Lower leg skin (tissue), 4 donors: ENCODE measurements at places on chromosomes 2 and 18. TPM values are rescaled to one million over a fixed set of nuclear protein-coding genes. Genes with fewer than 3 reads are reported as not detected.

Gene IL36B
- total RNA-seq = 9.5 TPM

Gene SERPINB3
- 66.5 TPM for total RNA-seq

GRCh38 chr2:47266939-47267710, 112.0 kb upstream of the STPG4 start:
- DNase-seq = no peak

Gene SMYD1
- not detected for total RNA-seq

Gene WNT10A
- total RNA-seq = 10.0 TPM

Gene ASB1
- 17.2 TPM for total RNA-seq

Gene MEP1B
- not detected for total RNA-seq

Gene ITGB6
- 6.1 TPM for total RNA-seq

DNA sequence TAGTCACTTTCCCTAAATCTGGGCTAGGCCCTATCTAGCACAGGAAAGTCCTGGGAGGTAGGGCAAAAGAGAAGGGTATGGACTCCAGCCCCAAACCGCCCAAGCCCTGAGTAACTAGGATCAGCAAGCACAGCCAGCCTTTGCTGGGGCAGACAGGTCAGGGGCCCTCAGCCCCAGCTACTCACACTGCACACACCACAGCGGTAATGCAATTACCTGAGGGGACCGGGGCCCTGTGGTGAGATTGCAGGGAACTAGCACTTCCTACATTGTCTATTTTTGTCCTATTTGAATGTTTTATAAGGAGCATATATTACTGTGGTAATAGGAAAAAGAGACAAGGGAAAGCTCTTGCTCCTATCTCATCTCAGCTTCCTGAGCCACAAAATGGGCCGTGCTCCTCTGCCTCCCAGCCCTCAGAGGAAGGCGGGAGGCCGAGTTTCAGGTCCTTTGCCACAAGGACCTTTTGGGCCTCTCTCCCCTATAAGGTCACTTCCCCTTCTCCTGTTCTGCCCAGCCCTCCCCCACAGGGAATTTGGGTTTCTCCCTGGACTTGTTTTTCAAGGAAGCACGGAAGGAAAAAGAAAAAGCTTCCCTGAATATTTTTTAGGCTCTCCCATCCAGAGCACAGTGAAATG, 20.5 kb downstream of the RAB11FIP5 start:
- no peak for DNase-seq

GRCh38 chr2:217859926-217860325, 142.9 kb downstream of the TNS1 start:
- no peak for DNase-seq

Gene LYG2
- total RNA-seq = not detected

GRCh38 chr18:21900605-21901352, 160.2 kb downstream of the MIB1 start:
- no peak for DNase-seq

DNA sequence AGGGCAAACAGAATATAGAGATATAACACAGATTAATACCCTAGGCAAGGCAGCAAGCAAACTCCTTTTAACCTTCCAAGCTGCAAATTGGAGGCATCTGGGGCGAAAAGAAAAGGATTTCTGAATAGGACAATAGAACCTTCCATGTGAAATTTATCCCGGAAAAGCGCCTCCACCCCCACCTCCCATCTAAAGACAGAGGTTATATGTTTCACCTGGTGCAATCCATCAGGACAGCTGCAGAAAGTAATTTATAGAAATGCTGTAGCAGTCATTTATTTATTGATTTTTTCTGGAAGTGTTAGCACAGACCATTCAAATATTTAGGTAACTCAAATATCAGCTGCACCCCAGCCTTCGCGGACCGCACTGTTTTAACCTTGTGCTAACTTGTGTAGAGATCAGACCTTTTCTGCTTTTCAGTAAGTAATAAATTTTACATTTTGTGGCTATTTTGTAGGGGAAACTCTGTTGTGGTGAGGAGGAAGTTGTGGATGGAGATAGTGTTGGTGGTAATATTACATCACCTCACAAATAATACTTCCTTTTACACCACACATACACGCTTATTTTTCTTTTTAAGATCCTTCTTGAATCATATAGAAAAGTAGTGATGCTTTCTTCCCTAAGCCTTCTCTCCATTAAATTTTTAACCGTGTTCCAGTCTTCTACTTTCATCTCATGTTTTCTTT, 919.3 kb upstream of the CDH2 start:
- DNase-seq = no peak

- peak; percentile 59 for DNase-seq
These were observed 14.0 kb downstream of the INPP5D start for GRCh38 chr2:233074106-233074505.

Gene PAIP2B
- total RNA-seq = 20.1 TPM

- no peak for DNase-seq
These were observed 52.9 kb downstream of the REL start for GRCh38 chr2:60934165-60934722.

DNA sequence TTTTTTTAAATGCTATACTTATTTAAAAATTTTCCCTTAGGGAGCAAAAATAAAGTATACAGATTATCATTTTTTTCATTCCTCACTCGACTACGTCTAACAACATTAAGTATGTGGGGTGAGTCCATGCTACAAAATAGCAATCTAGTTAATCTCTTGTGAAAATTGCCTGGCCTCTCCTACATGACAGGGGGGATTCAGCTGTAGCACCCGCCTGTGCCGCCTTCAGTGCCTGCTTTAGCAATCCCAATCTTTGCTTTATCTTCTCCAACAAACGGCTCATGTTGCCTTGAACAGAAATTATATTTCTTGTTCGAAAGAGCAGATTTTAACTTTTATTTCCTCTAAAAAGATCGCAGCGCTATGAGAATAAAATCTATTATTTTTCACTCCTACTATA, 2.4 kb upstream of the SOX11 start:
- no peak for DNase-seq

- DNase-seq = no peak
These were observed 256.9 kb downstream of the NDUFA10 start for GRCh38 chr2:239768031-239768790.

GRCh38 chr2:208031608-208032019, 6.3 kb upstream of the PLEKHM3 start:
- DNase-seq = no peak

Gene CMPK2
- 2.6 TPM for total RNA-seq

DNA sequence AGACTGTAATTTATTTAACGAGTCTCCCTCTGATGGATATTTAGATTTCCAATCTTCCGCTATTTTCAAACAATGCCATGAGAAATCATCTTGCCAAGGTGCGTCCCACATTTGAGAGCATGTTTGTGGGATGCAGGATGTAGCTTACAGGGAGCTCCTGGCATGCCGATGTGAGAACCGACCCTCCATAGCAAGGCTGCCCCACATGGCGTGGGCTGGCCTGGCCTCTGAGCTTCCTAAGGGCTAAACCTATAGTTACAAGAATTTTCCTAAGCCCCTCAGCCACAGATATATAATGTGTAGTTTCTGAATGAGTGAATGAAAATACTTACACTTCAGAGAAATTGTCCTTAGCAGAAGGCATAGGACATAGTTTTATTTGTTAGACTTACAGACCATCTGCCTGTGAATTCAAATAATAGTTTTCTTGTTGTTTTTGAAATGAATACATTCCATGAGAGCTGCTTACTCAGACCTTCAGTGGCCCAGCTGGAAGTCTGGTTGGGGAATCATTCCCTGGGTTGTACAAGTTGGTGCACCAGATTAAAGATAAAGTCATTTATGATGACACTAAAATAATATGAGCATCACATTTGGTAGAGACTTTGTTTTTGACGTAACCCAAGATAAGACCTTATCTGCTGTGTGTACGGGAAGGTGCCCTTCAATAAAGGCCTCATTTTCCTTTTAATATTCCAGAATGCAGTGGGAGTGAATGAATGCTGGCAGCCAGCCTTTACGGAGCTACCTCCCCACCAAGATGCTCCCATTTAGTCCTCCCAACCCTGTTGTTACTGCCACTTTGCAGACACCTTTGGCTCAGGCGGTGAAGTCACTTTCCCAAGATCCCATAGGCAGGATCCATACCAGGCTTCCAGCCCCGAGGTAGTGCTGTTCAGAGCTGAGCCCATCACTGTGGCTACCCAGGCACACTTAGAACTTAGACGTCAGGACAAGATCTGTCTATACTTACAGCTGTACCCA, 107.1 kb downstream of the GLI2 start:
- no peak for DNase-seq

Gene GCG
- not detected for total RNA-seq

- DNase-seq = no peak
These were observed 53.4 kb downstream of the LPIN1 start for GRCh38 chr2:11799826-11800225.

DNA sequence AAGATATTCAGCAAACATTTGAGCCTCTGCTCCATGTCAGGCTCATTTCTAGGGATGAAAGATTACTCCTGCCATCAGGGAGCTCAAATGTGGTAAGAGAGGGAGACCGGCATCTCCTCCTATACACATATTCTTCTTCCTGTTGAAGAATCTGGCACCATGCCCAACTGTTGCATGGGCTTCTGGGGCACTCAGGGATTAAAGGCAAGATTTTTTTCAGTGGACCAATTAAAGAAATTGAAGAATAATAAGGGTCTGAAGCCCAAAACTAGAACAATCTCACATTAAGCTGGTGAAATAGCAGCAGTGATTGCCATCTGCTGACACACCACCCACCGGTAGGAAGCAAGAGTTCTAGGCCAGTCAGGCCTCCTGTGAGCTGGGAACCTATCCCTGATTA, 145.4 kb upstream of the LYPD6 start:
- no peak for DNase-seq

DNA sequence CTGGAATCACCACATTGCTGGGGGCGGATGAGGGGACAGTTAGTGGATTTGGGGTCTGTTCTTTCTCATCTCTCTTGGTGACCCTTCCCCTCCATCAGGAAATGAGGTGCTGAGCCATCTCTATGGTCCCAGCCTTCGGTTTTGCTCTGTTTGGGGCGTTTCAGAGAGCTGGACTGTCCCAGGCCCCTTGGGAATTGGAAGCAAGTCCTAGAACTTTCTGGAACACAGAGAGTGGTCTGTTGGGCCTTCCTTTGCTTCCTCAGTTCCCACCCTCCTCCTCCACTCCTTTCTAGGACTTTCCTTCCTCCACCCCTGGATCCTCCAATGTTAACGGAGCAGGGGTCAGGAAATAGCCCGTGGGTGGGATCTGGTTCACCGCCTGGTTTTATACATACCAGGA, 17.0 kb downstream of the RRM2 start:
- no peak for DNase-seq

DNA sequence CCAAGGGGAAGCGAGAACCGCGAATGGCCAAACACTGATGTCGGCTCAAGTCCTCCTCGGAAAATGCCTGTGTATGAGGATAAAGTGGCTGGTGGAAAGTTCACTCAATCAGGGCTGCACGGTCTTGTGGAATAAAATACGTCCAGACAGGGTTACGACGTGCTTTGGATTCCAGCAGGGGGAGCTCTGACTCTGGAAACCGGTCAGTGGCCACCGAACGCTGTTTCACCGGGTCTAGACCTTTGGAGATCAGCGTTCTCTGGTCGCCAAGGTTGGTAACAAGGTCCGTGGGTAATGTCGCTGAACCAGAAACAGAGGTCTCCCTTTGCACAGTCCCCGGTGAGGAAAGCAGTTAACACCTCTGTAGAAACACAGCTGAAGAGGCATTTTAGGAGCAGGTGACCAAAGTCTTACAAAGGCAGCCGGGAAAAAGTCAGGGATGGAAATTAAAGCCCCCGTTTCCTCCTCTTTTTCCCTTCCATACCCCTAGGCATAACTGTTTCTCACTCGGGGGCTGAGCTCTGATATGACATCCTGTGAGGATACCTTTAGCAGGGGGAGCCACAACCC, 47.8 kb downstream of the CDCA7 start:
- peak; percentile 92 for DNase-seq

- no peak for DNase-seq
These were observed 113.9 kb downstream of the THNSL2 start for GRCh38 chr2:88283886-88284592.

DNA sequence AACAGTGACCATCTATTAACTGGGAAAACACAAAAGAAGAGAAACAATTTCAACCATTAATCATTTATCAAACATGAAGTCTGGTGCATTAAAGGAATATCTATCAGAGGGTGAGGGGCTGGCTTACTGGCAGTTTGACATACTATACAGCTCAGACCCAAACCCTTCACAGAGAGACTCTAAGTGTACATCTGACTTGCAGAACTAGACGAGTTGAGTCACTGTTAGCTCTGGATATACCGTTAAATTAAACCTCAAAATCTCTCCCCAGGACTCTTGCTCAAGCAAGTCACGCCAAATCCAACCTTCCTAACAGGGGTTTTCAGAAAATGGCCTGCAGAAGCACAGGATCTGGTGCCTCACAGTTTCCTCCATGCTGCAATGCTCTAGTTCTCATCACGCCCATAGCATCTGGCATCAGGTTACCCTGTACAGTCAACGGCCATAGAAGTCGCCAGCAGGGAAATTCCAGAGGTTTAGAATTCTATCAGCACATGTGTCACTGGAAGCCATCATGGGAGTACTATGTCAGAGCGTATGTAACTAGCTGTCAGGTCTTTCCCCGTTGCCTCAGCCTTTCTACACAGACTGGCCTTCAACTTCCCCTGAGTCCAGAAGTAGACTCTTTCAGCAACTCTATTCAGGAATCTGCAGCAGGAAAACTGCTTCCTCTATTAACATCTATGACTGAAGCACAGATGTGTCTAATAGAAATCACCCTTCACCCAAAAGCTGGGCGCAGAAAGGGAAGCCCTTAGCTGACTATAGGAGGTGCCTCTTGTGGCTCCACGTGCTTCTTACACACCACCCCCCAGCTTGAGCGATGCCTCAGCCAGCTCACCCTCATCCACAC, 9.3 kb downstream of the TGOLN2 start:
- no peak for DNase-seq

Gene TMEM237
- 39.1 TPM for total RNA-seq

GRCh38 chr2:58734365-58734764, 493.2 kb upstream of the FANCL start:
- no peak for DNase-seq

- DNase-seq = no peak
These were observed 19.8 kb upstream of the MAP4K4 start for GRCh38 chr2:101677658-101678057.

DNA sequence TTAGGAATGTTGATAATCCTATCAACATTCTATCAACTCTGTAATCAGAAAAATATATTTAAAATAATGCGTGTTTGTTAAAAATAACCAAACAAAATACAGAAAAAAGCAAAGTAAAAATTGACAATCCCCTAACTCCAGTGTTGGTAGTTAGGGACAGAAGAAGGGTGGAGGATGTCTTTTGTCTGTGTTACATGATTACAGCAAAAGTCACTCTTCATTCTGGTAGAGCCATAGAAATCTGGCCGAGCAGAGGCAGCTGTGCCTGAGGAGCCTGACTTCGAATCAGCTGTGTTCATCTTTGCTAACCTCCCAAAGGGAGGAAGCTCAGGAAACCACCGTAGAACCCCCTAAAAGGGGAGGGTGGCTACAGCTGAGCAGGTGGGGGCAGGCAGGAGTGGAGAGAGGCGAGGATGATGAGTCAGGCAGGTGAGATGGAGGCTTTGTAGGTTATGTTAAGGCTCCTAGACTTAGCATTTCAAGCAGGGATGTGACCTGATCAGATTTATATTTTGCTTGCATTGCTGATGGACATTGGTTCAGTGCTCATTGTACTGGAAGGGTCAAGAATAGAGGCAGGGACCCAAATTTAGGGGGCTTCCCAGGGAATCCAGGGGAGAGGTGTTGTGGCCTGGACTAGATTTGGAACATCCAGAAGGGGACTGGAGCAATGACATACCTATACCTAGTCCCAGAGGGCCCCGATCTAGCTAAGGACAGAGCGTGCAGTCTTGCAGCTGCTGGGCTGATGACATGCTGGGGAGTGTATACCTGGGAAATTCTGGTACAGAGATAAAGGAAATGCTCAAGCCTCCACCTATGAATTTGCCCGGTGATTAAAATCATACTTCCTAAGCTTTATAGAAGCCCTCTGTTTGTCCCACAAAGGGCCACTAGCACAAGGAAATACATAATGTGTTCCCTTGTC, 95.7 kb downstream of the NEDD4L start:
- DNase-seq = no peak

Gene HOXD3
- total RNA-seq = not detected
